NCI-H82 (cell line): ENCODE measurements at places on chromosomes 1 and 21.

- no peak for DNase-seq
These were observed 14.4 kb upstream of the SCCPDH start for GRCh38 chr1:246709835-246710234.

GRCh38 chr21:44804762-44805161, 3.1 kb upstream of the UBE2G2 start:
- peak; percentile 83 for DNase-seq

DNA sequence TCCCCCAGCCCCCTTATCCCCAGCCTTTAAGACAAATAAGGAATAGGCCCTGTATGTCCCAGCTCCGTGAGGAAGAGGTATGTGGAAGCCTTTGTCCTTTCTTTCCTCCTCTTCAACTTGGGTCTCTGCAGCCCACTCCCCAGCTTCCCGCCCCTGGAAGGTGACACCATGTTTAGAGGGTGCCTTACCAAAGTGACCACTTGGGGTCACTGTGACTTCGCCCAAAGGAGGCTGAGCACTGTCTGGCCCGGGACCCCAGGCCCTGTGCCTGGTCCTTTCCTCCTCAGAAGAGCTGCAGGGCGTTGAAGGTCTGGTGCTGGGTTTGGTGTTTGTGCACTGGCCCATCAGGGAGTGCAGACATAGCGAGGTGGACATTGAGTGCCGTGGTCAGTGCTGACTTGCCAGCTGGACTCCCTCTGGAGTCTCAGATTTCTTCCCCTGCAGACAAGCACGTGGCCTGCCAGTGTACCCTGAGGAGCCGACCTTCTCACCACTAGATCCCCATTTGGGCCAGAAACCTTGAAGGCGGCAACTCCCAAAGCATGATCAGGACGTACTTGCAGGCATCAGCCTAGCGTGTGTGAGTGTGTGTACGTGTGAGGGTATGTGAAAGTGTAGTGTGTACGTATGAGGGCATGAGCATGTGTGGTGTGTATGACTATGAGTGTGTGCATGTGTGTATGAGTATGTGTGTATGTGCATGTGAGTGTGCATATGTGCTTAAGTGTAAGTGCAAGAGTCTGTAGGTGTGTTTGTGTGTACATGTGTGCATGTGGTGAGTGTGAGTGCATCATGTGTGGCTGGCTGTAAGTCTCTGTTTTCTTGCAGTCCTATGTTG, 181.4 kb upstream of the KIAA0040 start:
- peak; percentile 77 for DNase-seq

DNA sequence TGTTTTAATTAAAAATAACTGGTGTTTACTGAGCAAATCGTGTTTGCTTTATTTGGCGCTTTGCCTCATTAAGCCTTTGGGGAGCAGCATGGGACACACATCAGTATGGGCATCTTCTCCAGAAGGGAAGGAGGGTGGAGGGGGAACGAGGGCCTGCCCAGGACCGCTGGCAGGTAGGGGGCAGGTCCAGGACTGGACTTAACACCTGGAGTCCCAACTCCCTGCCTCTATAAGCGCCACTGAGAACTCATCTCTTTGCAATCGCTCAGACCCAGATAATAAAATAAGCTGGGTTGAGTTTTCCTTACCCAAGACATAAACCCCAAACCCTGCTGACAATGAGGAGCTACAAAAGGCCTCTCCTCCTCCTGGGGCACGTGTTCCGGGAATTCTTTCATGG, 15.1 kb downstream of the ABCG1 start:
- no peak for DNase-seq

DNA sequence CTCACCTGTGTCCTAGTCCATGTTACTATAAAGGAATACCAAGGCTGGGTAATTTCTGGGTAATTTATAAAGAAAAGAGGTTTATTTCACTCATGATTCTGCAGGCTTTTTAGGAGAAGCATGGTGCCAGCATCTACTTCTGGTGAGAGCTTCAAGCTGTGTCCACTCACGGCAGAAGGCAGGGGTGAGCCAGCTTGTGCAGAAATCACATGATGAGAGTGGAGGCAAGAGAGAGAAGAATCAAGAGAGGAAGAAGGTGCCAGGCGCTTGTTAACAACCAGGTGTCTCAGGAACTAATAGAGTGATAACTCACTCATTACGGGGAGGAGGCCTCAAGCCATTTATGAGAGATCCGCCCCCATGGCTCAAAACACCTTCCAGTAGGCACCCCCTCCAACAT, 67.5 kb upstream of the CD34 start:
- DNase-seq = no peak

GRCh38 chr1:216221260-216221700, 202.0 kb downstream of the USH2A start:
- DNase-seq = peak; percentile 97

DNA sequence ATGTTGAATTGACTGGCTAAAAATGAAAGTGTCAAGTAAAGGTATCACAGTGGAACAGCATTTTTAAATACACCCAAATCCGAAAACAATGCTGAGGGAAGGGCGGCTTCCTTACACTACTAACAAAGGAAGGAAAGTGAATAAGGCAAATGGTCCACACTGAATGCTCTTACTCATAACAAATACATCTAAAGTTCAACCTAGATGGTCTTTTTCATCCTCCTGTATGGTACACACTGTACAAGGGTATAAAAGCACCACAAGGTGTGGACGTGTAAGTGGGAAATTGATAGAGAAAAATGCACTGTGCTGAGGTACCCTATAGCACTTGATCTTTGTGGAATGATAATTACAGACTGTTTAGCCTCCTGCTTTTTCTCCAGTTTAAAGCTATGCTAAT, 7.1 kb upstream of the PALMD start:
- DNase-seq = peak; percentile 23

- no peak for DNase-seq
These were observed 1.2 kb downstream of the DMBX1 start for GRCh38 chr1:46490656-46491442.

DNA sequence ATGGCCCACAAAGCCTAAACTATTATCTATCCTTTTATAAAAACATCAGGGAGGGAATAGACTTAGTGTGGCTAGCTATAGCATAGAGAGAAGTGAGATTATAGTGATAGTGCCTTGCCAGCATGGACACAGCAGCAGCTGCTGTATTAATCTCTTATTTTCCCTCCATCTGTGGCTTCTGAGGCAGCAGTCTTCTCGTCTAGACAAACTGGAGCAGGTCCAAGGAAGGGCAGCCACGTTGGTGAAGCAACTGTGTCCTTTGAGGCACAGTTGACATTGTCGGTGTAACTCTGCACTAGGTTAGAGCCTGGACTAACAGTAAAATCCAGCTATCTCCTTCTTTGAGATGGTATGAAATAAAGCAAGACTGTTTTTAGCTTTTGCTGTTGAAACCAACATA, 131.3 kb downstream of the CACHD1 start:
- peak; percentile 84 for DNase-seq

DNA sequence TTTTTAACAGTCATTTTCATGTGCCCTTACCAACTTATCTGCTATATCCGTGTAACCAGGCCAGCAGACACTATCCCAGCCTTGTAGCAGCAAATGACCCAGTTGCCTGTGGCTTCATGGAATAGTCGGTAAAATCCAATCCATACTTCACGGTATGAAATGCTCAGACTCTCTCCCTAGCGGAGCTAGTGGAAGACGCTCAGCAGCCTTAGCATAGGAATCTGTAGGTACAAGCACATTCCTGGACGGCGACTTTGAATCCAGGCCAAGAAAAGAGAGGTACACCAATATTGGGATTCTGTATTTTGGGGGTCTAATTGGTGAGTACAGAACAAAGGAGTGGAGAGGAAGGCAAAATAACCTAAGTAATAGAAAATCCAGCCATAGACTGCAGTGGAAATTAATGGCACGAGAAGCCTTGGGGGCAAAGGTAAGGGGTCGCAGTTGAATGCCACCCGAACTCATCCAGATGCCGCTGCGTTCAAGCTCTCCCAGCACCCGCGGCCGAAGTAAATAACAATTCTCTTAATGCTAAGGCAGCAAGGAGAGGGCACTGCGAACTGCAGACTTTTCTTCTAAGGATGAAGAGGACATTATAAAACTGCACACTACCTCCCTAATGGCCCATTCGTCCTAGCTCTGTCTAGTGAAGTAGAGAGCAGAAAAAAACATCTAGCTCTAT, 17.7 kb upstream of the TBX15 start:
- no peak for DNase-seq

GRCh38 chr1:1024771-1025699, 5.1 kb downstream of the AGRN start:
- DNase-seq = no peak

GRCh38 chr1:212699625-212700222, at the start of gene BATF3:
TSS of gene BATF3 (minus strand) at chr1:212699840. CDS start at chr1:212699762, 78 bp downstream.
- DNase-seq = peak; percentile 81

DNA sequence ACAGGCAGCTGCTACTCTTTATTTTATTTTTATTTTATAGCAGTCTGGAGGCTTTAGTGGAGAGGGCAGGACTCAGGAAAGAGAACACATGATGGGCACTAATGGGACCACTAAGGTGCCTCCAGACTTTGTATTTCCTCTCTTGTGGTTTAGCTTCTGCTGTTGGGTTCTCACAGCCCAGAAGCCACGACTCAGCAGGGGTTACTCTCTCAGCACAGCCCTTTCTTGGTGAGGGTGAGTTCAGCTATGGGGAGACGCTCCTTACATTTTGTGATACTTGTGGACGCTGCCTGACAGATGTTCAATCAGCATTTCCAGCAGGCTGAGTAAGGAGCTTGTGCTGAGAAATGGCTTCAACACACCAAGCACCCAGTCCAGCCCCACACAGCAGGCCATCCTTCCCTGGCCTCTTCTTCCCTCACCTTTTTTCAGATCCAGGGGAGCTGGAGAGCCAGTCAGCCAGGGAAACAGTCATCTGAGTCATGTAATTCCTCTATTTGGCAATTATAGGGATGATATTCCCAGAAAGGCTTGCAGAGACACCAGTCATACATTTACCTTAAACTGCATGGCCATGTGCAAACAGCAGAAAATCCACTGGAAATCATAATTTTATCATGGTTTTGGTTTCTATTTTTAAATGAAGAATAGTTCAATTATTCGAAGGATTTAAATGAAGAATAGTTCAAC, 53.2 kb upstream of the RAB3GAP2 start:
- DNase-seq = no peak

DNA sequence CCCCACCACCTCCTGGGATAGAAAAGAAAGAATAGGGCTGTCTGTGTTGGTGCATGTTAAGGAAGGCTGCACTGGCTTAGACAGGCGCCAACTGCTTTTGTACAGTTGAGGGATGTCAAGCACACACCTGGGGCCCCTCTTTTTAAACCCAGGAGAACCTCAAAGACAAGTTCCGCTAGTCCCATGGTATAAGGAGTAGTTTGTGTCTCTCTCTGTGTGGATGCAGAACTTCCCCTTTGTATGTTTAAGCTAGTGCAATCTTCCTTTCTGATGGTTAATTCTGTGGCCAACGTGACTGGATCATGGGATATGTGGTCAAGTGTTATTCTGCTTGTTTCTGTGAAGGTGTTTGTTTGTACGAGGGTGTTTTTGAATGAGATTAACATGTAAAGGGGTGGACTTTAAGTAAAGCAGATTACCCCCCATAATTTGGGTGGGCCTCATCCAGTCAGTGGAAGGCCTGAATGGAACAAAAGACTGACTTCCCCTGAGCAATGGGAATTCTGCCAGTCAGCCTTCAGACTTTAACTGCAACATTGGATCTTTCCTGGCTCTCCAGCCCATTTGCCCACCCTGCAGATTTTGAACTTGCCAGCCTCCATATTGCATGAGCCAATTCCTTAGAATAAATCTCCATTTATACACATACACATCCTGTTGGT, 9.5 kb upstream of the DUSP10 start:
- DNase-seq = no peak

GRCh38 chr1:42340901-42341300, 5.9 kb upstream of the FOXJ3 start:
- DNase-seq = peak; percentile 93

- DNase-seq = no peak
These were observed 53.0 kb downstream of the CRB1 start for GRCh38 chr1:197320991-197321531.

DNA sequence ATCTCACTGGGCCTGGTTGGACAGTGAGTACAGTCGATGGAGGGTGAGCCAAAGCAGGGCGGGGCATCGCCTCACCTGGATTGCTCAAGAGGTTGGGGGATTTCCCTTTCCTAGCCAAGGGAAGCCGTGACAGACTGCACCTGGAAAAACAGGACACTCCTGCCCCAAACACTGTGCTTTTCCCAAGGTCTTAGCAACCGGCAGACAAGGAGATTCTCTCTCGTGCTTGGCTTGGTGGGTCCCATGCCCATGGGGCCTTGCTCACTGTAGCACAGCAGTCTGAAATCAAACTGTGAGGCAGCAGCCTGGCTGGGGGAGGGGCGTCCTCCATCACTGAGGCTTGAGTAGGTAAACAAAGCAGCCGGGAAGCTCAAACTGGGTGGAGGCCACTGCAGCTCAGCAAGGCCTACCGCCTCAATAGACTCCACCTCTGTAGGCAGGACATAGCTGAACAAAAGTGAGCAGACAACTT, 11.3 kb downstream of the C1orf105 start:
- no peak for DNase-seq

GRCh38 chr1:77388661-77389060, 106.8 kb downstream of the AK5 start:
- no peak for DNase-seq

DNA sequence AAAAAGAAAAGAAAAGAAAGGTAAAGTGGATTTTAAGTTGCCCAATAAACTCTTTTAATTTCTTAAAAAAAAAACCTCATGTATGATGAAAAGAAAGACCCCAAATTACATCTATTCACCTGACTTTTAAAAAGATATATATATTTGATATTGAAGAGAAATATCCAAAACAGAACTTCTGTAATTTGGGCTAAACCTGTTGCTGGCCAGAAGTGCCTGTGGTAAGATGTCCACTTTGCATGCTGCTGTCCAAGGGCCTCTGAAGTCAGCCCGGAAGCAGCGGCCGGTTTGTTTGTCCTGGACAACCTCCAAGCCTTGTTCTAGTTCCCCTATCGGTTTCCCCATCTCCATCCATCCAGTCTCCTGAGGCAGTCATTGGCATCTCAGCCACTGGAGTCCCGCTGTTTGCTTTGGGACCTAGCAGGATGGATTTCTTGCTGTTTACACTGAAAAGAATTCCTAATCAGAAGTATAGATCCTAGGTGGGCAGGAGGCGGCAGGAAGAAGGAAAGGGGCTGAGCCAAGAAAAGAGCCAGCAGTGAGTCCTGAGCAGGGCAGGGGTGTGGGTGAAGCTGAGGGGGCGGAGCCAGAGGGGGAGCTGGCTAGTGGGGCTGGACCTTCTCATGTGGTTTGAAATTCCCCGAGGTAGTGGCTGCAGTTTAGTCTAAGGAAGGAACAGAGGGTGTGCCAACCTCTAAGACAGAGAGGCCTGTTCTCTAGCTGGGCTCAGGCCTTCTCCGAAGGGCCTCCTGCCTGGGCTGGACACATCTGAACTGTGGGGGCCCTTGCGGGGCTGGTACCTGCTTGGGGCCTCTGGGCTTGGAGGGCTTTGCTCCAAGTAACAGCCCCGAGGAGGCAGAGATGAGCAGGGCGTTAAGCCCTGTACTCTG, 3.3 kb downstream of the NCMAP start:
- DNase-seq = peak; percentile 32
